IPS DF 19.7 (cell line): ENCODE measurements at places on chromosomes 16 and 17.

DNA sequence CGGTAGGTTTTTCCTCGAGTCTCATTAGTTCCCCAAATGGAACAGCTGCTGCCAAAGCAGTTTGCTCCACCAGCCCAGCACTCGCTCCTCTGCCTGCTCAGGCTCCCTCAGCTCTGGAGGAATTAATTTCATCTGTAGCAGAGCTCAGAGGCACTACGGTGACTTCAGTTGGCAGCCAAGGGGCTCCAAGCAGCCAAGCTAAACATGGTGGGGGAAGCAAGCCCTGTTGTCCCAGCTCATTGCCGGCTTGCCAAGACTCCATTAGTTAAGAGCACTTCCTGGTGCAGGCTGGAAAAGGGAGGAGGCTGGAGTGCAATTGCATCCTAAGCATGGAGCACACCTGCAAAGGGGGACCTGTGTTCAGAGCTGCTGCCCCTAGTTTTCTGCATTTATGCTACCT is 78.7 kb upstream of the GPRC5B start:
- DNase-seq = no peak

DNA sequence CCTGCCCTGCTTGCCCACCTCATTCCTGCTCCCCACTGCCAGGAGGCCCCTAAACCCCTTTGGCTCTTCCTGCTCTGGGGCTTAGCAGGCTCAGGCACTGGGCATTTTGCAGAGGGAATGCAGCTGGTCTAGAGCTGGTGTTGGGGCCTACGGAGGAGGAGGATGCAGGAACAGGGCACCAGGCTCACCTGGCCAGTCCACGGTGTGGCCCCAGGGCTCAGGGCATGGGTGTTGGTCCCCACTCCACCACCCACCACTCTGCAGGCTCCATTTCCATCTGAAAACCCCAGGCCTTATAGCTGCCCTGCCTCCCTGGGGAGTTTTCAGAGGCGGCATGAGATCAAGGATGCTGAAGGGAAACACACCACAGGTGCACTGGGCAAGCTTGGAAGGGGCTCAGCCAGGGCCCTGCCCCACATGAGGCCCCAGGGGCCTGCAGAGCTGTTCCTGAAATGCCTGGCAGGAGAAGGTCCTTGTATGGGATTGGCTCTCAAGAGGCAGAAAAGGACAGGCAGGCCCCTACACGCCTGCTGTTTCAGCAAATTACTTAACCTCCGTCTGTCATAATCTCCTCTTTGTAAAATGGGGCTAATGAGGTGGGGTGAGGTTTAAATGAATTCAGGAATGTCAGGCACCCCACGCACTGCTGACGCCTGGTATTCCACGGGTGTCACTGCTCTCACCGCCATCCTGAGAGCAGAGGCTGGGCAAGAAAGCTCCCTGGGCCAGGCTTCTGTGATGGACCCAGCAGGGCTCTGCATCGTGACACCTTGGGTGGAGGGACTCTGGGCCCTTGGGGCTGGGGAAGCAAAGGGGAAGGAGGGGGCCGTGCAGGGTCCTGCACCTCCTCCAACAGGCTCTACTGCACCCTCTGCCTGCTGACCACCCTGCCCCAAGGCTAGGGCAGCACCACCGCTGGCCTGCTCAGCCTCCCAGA is 9.3 kb downstream of the SLC47A2 start:
- no peak for DNase-seq

GRCh38 chr16:82995286-82995923 is 368.6 kb downstream of the CDH13 start:
- DNase-seq = no peak

DNA sequence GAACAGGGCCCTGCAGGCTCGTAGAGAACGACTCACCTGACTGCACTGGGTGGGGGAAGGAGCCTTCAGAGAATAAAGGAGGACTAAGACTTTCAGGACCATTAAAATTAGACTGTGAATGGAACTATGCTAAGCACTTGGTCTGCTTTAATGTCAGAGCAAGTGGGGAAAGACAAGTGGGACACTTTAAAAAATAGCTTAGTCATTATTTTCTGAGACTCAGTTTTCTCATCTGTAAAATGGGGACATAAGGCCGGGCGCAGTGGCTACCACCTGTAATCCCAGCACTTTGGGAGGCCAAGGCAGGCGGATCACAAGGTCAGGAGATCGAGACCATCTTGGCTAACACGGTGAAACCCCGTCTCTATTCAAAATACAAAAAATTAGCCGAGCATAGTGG is 19.3 kb upstream of the BCO1 start:
- no peak for DNase-seq

- no peak for DNase-seq
Observed at GRCh38 chr16:30335598-30336474, 19.3 kb downstream of the CD2BP2 start.

DNA sequence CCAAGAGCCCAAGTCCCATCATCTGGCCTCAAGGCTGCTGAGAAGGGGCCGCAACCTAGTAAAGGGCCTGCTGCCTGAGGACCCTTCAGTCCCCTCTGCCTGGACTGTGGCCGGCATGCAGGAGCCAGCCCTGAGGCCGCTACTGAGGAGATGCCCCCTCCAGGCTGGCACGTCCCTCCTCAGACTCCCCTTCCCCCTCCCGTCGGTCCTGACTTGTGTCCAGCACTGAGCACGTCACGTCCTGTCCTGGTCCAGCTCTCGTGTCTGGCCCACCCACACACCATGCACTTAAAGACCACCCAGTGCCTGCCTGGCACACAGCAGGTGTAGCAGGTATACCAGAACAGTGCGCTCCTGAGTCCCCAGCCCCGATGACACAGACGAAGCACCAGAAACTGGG is 9.6 kb downstream of the MTHFSD start:
- no peak for DNase-seq

DNA sequence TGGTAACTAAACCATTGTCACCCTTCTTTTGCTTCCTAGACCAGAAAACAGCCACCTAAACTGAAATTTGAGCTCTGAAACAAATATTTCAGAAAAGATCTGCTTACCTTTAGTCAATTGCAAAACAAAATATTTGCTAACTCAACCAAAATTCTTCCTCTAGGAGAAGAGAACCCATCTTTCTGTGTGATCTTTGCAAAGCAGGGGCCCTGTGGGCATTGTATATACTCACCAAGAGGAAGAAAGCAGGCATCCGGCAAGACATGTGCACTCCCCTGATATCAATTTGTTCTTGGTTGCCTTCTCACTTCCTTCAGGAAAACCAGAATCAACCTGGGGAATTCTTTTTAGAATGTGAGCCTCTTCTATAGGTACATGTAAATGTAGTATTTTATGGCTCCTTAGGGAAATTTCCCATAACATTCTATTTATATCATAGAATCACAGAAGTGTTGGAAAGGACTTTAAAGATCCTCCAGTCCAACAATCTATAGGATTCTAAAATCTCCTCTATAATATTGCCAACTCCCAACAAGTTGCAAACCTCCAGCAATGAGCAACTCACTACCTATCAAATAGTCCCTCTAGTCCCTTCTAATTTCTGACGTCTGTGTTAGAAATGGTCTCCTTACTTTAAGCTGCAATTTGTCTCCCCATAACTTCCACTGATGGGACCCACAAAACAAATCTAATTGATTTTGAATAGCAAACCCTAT is 966 bp downstream of the SLFN14 start:
- no peak for DNase-seq

GRCh38 chr17:37066322-37067255 is 117.8 kb downstream of the AATF start:
- DNase-seq = no peak

- DNase-seq = no peak
Observed at GRCh38 chr17:38896346-38896954, 26.6 kb downstream of the LASP1 start.

DNA sequence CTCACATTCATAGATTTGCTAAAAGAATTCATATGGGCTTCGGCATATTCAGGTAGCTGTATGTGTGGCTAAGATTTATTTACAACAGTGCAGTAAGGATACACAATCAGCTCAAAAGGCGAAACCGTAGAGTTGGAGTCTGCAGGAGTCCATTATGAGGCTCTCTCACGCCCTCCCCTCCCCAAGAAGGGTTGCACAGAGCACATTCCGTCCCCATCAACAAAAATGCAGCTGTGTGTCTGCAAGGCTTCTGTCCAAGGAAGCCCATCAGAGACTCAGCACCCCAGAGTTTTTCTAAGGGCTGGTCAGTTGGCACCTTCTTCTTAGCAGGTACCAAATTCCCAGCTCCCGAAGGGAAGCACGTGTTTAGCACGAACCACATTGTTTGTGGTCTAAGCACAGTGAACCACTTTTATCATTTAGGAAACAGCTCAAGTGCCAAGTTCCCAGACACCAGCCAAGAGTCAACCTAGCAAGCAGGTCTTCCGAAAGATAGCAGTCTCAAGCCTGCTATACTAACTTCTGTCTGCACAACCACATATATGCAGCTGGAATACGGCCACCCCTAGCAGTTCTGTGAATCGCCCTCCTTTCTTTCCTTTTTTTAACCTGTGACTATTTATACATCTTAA is 28.5 kb upstream of the MEAK7 start:
- no peak for DNase-seq

DNA sequence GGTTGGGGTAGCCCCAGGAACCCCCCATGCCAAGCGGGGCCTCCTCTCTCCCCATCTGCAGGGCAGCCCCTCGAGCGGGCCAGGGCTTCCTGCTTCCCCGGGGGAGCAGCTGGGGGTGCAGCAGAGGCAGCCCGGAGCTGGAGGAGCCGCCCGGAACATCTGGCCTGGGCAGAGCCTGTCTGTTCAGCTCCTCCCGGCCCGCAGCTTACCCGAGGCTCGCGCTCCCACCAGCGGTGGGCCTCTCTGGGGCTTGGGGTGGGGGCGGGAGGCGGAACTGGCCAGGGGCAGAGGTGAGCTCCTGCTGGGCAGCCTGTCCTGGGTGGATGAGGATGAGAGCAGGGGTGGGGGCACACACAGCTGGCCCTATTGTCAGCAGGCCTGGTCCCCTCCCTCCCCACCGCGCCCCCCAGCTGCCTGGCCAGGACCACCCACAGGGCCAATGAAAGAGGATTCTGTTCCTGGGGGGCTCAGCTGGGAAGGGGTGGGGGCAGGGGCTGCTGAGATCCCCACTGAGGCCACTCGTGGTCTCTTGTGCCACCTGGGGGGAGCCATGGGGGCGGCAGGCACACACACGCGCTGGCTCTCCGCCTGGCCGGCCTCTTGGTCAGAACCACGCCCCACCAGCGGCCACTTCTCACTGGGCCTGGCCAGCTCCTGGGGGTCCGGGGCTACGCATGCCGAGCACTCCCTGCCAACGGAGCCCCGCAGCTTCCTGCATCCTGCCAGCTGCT is 34.7 kb downstream of the BAHCC1 start:
- DNase-seq = no peak

- DNase-seq = no peak
Observed at GRCh38 chr17:76121932-76122430, 18.4 kb upstream of the EXOC7 start.

DNA sequence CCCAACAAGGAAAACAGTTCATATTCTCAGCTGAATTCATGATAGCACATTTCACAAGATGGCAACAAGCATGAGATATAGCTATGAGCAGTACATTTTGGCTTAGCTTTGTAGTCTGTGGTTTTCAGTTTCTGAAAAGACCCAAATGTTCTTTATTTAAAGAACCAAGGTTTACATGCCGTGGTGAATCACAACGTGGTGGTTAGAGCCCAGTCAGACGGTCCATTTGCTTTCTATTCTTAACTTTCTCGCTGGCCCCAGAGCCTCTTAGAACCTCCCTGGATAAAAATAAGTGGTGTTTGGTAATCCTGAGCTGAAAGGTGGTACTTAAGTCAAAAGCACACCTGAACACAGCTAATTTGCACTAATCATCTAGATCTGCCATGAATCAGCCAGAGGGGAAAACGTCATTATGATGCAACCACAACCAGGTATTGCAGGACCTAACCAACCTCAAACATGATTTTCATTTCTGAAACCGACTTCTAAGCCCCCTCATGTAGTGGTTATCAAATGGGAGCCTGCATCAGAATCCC is 18.6 kb upstream of the HAPSTR1 start:
- no peak for DNase-seq

GRCh38 chr17:50076591-50077235 is 18.4 kb upstream of the PDK2 start:
- no peak for DNase-seq

- DNase-seq = no peak
Observed at GRCh38 chr16:67173808-67174705, 3.7 kb downstream of the NOL3 start.

DNA sequence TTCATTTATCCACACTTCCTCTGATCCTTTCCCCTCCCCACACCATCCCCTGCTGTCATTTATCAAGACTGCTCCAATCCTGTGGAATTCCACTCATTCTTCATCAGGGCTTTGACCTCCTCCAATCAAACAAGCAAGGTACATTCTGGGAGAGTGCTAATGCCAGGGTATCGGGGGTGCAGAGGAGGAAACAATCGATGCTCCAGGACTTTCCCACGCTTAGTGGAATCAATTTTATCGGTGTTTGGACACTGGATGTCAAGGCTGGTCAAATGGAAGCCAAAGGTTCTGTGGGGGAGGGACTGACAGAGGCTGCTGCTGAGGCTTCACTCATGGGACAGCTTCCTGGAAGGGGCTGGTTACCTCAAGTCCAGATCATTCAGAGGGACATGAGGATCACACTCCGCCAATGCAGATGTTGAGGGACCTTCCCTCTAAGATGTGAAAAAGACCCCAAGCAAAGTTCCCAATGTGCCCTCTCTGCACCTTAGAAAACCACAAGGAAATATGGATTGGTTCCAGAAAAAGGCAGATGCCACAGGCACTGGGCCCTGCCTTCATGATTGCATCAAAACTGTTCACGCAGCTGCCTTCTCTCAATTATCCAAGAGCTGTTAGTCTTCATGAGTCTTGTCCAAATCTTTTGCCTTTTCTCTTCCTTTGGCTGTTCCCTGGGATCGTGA is 44.7 kb upstream of the SOX9 start:
- no peak for DNase-seq

DNA sequence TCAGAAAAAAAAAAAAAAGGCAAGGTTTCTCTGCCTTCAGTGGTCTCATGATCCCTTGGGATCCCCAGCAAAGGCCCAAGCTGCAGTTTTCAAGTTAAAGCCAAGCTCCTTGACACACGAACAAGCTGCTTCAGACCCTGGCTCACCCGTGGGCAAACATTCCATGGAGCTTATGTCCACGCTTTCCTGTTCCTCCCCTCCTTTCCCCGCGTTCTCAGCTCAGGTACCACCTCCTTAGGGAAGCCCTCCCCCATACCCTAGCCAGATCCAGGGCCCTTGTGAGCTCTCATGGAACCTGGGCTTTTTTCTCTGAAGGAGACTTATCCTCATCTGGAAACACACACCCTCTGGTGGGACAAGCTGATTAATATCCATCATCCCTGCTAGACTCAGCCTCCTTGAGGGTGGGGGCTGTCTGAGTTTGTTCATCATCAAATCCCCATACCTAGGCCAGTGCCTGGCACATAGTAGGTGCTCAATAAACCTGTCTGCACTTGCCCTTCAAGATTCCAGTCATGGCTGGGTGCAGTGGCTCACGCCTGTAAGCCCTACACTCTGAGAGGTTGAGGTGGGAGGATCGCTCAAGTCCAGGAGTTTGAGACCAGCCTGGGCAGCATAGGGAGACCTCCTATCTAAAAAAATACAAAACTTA is 54.7 kb downstream of the COTL1 start:
- no peak for DNase-seq

- no peak for DNase-seq
Observed at GRCh38 chr17:36112572-36112971, 8.9 kb downstream of the CCL4 start.
